ENCODE measurements at places on chromosomes 12 and 14.

DNA sequence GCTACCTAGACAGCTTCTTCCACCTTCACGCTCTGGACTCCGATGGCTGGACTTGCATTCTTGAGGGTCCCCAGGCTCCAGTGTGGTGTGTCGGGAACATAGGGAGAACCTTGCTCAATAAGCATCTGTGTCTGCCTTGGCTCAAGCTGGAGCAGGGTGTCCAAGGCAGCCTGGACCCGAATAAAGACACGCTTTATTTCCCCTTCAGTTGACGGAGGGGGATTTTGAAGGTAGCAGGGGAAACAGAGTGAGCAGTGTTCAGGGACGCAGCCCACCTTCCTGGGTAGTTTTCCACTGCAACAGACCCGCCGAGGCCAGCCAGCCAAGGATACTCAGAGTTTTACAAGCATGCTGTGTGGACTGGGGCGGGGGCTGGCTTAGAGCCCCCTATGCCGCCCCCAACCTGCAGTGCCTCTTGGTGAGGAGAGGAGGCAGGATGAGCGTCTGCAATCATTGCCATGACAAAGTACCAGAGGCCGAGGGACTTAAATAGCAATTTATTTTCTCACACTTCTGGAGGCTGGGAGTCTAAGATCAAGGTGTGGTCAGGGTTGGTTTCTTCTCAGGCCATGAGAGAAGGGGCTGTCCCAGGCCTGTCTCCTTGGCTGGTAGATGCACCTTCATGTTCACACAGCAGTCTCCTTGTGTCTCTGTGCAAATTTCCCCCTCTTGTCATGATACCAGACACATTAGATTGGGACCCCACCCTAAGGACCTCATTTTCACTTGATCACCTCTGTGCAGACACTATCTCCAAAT is 201.2 kb downstream of the CHST11 start:
- DNase-seq, result no peak

DNA sequence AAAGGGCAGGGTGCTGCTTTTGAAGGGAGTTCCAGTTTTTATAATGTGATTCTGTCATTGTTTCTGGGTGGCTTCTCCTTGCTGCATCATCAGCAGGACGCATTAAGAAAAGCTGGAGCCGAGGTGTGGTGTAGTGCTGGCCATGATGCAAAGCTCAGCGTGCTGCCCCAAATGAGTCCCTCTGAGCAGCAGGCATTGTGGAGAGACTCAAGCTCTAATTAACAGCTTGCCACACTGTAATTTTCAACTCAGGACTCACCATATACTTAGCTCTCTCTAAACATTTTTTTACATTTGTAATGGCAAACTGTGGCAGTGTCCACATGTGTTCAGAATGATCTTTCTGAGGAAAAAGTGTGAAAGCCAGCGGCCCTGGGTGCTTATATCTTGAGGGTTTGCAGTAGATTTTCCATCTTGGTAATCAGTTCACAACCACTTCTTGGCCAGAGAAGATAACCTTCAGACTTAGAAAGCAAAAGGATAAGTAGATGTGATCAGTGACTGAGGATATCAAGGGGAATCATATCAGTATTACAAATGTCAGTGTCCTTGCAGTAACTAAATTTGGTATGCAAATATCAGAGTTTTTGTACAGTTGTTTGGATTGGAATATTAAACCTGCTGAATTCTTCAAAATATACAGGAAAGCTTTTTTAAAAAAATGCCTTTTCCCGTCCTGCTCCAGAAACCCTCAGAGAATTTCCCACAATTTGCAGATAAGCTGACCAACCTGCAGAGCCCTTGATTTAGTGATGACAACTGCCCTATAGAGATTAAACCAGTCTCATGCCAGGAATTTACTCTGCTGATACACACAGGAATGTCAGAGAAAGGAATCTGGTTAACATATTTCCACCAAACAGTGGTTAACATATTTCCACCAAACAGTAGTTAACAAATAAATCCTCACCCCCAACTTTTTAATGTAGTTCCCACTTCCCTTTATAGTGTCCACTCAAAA is 63.6 kb downstream of the DAAM1 start:
- no peak for DNase-seq

GRCh38 chr14:80930095-80930494 is 11.4 kb downstream of the CEP128 start:
- DNase-seq, result no peak

GRCh38 chr14:65332141-65332871 is 80.2 kb upstream of the FUT8 start:
- DNase-seq, result no peak

DNA sequence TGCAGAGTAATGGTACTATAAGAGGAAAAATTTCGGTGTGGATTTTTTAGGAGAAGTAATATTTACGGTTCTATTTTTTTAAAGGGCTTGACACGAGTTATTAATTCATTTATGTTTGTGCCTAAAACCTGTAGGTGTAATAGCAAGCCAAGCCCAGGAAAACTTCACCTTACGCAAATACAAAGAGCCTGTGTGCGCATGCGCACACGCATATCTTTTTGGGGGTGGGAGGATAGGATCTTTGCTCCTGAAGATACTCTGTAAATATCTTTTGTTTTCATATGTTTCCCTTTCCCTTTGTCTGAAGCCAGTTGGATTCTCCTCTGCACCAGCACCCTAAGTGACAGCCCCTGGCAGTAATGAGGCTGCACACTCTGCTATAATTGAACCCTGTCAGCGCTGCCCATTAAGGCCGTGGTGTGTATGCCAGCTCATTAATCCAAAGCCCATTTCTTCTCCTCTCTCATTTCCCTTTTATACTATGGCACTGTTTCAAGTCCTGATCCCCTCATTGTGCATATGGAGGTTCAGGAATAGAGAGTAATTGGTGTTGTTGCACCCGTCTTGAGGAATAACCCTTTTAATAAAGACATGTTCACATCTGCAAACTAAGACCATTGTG is 327.2 kb upstream of the E2F7 start:
- no peak for DNase-seq
